Activated CD4-positive, alpha-beta memory T cell treated with anti-CD3 and anti-CD28 coated beads for 36 hours (primary cell): ENCODE measurements at places on chromosomes 1 and 21.

- no peak for DNase-seq
These were observed 4.8 kb upstream of the RCSD1 start for GRCh38 chr1:167625040-167625823.

- no peak for DNase-seq
These were observed 148.7 kb upstream of the SPAG17 start for GRCh38 chr1:118333601-118334210.

GRCh38 chr1:41278076-41278475 is 36.0 kb upstream of the SCMH1 start:
- no peak for DNase-seq

DNA sequence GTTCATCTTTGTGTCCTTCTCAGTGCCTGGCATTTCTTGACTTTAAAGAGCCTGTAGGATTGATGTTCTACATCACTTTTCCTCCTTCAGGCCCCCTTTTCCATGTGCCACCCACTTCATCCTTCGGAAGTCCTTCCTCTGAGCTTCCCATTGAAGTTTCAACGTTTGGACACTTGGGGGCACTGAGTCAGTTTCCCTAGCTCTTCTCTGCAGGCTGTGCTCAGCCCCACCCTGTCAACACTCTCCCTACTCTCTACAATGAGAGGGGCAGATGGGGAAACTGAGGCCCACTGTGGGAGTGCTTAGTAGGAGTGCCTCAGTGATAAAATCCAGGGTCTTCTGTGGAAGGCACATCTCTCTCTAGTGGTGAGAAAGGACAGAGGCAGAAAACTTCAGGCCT is 11.9 kb downstream of the KCNJ10 start:
- DNase-seq, result no peak

GRCh38 chr1:44707959-44708831 is 22.8 kb downstream of the RNU5D-1 start:
- DNase-seq, result peak; percentile 39

GRCh38 chr1:47752559-47752958 is 244.6 kb downstream of the TRABD2B start:
- no peak for DNase-seq

- DNase-seq, result no peak
These were observed 86.4 kb upstream of the ESRRG start for GRCh38 chr1:216809649-216810048.

DNA sequence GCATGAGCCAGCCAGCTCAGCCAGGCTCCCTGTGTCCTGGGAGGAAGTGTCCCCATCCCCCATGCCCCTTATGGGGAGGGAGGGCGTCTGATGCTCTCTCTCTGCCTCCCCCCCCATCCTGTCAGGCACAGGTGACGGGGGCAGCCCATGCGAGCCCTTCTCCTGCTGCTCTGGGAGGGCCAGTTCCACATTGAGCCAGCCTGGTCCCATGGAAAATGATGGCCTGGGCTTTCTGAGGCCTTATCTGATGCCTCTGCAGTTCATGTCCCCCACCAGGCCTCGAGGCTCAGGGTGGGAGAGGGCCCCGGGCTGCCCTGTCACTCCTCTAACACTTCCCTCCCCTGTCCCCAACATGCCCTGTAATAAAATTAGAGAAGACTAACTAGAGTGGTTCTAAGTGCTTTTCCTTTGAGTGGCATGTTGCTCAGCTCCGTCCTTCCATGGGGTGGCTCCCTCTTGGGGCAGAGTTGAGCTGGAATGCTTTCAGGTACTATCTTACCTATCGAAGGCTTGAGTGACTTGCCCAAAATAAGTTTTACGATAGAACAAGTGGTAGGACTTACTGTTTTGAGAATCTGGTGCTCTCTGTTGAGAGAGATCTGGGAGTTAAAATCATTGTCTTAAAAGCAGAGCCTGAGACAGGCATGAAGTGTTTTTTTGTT is 1.8 kb upstream of the MTFR1L start:
- DNase-seq, result no peak

DNA sequence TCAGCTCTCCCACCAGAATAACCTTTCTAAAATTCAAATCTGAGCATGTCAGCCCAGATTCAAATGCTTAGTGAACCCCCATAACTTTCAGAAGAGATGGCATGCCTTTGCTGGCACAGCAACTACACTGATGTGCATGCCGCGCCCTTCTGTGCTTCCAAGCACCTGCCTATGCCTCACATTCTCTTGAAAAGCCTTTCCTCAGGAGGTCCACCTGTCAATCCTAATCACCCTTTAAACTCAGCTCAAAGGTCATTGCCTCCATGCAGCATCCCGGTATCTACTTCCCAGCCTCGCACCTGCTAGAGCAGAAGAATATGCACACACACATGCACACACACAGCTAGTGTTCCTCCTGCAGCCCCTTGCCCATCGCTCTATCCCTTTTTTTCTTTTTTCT is 5.2 kb upstream of the S100A2 start:
- DNase-seq, result no peak

- DNase-seq, result no peak
These were observed 1.3 kb upstream of the KCNN3 start for GRCh38 chr1:154871374-154871773.

- DNase-seq, result no peak
These were observed 3.4 kb upstream of the PKLR start for GRCh38 chr1:155304558-155305063.

- no peak for DNase-seq
These were observed 101.6 kb downstream of the AJAP1 start for GRCh38 chr1:4755864-4756504.

DNA sequence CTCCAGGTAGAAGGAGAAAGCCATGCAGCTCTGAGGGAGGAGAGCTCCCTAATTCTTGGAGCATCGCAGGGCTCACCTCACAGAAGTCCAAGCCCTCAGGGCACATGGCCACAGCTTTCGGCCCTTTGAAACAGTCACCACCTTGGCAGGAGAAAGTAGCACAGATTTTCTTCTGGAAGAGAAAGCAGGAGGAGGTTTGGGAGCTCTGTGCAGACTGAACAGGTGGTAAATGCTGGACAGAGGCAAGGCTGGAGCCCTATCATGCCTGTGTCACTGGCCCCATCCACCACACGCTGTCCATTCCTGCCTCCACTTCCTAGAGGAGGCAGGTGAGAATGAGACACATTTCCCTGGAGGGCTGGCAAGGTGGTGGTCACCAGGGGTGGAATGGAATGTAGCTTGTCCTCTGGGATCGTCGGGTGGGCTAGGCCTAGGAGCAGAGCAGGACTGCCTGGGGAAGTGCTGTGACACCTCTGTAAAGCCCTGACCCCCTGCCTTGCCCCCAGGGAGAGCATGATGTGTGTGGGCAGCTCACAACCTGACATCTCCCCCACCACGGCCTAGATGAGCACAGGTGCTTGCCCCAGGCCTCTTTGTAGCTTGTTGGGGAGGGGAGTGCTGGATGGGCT is 2.8 kb upstream of the INPP5B start:
- DNase-seq, result no peak

DNA sequence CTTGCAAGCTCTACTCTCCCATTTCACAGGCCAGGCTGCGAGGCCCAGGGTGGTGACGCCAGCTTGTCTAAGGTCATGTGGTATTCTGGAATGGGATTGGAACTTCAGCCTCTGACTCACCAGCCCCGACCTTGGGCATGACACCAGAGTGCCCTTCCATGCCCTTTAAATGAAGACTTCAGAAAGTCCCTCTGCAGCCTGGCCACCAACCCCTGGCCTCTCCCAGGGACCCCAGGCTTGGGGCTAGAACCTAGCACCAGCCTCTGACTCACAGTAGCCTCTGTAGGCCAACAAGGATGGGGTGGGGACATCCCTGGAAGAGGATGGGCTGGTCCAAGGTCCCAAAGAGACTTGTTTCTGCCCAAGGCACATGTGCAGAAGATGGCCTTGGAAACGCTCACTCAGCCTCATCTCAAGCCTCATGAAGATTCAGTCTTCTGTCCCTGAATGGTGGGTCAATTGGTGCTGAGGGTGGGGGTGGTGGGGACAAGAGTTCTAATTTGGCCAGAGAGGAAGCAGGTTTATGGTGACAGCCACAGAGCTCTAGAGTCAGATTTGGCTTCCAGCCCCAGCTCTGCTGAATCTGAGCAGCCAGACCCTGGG is 36.1 kb upstream of the RUNX3 start:
- peak; percentile 63 for DNase-seq

DNA sequence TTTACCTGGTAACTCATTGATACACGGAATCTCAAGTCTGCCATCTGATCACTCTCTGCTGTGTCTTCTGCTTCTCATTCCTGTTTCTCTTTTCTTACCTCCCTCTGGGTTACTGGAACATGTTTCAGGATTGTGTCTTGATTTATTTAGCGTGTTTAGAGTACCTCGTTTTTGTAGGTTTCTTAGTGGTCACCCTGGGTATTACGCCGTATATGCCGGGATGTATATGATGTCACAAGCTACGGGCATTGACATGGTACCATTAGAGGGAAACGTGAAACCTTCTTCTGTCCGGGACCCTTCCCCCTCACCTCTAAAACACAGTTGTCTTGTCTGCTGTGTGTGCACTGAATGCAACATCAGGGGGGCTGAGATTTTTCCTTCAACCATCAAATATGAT is 2.8 kb downstream of the ACTRT2 start:
- peak; percentile 5 for DNase-seq

GRCh38 chr1:70142075-70142474 is 63.3 kb downstream of the LRRC40 start:
- DNase-seq, result no peak

DNA sequence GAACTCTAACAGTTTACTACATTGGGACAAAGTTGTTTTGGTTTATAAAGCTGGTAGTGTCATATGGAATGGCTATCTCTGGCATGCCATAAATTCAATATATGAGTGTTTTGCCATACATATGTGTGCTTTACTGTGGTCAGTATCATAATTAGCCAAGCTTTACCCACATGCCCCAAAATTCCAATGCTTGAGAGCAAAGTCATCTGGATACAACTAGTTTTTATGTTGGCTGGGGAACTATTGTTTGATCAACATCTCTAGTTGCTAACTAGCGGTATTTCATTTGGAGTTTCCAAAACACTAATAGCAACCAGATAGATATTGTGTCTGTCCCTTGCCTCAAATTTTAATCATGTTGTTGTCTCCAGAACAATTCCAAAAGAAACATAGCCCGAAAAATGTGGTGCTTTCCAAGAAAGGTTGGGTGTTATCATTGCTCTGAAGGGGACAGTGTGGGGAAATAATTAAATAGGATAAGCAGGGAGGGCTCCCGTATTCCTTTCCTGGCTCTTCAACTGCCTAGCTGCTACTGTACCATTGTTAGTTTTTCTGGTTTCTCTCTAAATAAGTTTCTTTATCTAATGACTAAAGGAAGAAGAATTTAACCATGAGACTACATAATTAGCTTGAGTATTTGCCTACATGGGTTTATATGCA is 136.1 kb downstream of the TGFB2 start:
- DNase-seq, result no peak

DNA sequence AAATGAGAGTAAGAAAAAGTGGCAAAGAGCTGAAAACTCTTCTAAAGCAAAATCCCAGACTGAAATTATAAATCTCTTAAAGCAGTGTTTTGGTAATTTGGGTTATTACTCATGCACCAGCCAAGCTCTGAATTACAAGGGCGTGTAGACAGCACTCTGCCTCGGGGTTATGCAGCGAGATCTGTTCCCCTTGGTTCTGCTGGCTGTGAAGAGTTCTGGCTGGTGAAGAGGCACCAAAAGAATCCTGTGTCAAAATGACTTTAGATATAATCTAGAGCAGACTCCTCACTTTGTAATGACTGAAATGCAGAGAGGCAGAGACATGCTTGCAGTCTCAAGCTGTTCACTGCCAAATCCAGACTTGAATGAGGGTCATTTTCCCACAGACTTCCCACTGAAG is 461.8 kb upstream of the CXADR start:
- DNase-seq, result no peak

GRCh38 chr1:221118176-221118937 is 239.1 kb downstream of the HLX start:
- DNase-seq, result no peak

DNA sequence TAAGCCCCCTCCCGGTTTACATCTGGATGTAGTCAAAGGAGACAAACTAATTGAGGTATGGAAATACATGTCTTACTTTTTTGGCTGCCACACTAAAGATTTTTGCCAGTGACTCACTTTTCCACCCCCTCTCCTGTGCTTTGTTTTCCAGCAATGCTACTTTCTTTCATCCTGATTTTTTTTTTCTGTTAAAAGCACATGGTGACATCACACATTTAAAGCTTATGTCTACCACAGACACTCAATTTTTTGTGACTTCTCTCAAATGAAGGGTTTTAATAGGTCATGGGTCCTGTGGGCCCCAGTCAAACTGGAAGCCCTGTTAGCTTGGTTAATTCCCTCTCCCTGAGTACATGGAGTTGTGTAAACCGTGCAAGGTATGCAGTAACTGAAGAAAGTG is 2.2 kb downstream of the PPP1R8 start:
- no peak for DNase-seq

DNA sequence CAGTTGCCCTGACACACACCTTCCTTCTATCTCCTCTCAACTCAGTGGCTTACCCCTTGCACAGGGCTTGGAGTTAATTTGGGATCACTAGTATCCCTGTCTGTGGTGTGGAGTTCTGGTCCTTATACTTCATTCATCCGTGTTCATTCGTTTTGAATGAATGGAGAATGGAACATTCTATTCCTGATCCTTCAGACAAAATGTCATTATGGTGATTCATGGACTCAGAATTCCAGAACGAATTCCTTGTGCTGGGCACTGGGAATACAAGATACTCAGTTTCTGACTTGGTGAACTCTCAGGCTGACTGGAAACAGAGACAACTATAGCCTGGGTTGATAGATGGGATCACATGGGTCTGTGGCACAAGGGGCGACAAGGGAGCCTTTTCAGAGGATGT is 49.9 kb upstream of the TRABD2B start:
- no peak for DNase-seq

DNA sequence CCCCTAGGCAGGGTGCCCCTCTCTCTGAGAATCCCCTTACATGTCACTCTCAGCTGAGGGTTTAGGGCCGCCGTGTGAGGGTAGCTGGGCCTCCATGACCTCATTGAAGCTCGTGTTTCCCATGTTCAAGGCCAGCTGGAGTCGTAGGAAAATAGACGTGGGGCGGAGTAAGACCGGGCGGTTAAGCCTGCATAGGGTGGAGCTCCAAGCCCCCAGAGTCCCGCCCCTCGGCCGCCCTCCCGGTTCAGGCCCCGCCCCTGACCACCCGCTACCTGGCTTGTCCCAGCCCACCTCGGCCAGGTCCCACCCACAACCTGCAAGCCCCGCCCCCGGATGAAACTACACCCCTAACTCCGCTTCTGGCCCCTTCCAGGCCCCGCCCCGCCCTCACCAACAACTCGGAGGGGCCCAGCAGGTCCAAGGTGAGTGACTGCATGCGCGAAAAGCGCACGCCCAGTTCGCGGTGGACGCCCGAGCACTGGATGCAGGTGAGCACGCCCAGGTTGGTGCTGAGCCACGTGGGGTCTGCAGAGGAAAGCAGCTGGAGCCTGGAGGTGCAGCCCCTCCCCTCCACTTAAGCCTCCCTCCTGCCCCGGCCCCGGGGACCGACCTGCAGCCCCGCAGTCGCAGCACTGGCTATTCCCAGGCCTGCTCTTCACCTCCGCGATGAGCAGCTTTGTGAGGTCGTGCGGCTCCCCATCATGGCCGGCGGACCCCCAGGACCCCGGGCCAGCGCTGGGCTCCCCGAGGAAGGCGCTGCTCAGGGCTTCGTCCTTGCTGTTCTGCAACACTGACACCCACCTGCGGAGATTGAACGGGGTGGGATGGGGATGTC is 12.2 kb upstream of the TCEA3 start:
- DNase-seq, result peak; percentile 39

GRCh38 chr1:153678519-153679336 is at the start of gene NPR1:
Gene NPR1 (plus strand): TSS chr1:153678688. CDS start chr1:153679109, 421 bp downstream.
- DNase-seq, result peak; percentile 27

GRCh38 chr1:107706182-107706581 is 258.8 kb downstream of the VAV3 start:
- no peak for DNase-seq

GRCh38 chr1:19764848-19765247 is 34.9 kb downstream of the TMCO4 start:
- peak; percentile 54 for DNase-seq
